ENCODE measurements at places on chromosomes 6 and 20. TPM values are rescaled to one million over a fixed set of nuclear protein-coding genes. Genes with fewer than 3 reads are reported as not detected.
A peak's percentile ranks its signal among the peaks of the same experiment; 100 is the strongest.

DNA sequence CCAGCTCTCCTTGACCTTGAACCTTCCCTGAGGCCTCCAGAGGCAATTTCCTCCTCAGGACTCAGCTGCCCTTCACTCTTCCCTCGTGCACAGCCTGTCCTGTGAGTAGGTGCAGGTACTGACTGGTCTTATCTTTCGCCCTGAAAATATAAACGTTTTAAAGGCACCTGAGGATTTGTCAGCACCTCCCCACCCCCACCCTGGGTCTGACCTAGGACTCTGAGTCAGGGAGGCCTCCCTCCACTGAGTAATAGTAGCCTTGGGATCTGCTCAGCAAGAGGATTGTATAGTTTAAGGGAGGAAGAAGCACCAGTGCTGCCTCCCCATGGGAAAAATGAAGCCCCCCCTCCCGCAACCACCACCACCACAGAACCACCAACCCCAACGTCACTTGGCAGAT, 54.6 kb downstream of the PPARD start:
- peak; percentile 72 for DNase-seq

- DNase-seq = no peak
These were observed 1.9 kb upstream of the BACH2 start for GRCh38 chr6:90298459-90299053.

DNA sequence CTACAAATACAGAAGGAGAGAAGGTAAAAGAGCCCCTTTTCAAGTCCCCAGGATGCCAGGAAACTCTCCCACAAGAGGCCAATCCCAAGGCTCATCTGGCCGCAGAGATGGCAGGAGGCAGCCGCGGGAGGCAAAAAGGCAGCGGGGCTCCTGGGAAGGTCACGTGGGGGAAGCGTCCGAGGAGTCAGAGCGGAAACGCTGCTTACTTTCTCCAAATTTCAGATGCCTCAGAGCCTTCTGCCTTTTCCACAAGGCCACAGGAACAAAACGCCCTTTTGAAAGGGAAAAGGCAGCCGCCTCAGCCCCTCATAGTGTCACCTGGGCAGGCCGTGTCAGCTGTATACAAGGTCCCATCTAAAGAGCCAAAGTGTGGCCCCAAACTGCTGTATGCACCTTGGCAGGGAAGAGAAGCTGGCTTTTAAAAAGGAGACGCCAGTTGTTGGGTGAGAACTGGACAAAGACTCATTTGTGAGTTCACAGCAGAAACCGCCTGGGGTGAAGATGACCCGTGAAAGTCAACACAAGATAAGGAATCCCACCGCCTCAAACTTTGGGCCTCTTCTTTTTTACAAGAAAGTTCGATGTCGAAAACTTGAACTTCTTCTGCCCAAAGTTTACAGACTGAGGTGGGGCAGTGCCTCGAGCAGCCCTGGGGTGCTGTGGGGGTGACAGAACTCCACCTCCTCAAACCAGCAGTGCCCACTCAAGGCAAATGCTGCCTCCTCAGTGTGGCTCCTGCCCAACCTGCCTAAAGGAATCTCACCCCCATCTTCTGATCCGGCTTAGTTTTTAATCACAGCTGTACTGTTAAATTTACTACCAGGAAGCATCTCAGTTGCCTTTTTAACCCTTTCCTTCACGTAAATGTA, 45.4 kb downstream of the EZR start:
- no peak for DNase-seq

DNA sequence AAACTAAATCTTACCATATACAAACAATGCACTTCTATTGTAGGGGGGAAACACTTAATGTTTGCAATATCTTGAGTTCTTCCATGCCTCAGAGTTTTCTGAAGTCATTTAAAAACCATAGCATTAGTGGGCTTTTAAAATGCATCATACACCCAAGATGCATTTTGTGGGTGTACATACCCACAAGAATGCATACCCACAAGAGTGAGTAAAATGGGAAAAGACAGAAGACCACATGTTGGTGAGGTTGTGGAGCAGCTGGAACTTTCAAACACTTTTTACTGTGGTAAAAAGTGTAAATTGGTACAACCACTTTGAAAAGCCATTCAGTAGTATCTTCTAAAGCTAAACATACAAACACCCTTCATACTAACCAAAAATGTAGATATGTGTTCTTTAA, 57.5 kb downstream of the CYB5R4 start:
- DNase-seq = peak; percentile 15

- DNase-seq = no peak
These were observed 29.6 kb downstream of the MGME1 start for GRCh38 chr20:17998446-17998845.

The PRKN gene
- total RNA-seq = not detected

DNA sequence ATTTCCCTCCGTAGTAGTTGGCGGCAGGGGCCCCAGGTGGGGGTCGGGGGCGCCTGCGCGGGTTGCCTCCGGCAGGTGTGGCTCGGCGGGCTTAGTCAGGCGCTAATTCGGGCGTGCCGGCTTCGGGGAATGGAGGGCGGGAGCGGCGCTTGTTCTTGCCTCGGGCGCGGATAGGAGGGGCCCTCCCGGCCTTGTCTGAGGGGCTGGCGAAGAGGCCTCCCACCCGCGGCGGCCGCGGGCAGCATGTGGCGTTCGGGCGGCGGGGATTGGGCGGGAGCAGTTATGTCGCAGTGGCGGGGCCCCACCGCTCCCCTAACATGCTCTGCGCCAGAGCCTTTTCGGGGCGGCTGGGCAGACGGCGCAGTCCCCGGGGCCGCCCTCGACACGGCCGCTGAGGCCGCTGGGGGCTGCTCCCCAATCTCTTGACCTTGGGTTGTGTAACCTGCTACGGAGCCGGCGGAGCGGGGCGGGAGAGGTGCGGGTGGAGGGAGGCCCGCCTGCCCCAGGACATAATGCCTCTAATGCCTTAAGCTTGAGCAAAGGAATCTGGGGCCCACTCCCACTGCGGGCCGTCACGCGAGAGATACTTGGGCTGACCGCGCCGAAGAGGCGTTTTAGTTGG, 1.1 kb downstream of the AMD1 start:
- DNase-seq = peak; percentile 52

DNA sequence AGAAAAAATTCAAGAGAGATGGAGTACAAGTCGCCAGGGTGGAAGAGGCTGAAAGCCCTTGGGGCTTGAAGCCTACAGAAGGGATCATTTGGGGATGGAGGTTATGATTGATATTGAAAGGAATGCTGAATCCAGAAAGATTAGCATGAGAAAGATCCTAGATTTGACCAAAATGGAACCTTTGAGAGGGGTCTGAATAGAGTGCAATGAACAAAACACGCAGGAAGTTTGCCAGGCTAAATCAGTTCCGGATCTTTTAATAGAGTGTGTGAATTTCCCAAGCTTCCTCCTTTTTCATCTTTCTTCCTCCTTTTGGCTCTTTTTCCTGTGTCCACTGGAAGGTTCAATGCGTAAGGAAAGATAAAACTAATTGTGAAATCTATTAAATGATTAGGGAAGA, 15.3 kb downstream of the IPCEF1 start:
- peak; percentile 77 for DNase-seq

The UCKL1 gene
- total RNA-seq = 23.1 TPM

DNA sequence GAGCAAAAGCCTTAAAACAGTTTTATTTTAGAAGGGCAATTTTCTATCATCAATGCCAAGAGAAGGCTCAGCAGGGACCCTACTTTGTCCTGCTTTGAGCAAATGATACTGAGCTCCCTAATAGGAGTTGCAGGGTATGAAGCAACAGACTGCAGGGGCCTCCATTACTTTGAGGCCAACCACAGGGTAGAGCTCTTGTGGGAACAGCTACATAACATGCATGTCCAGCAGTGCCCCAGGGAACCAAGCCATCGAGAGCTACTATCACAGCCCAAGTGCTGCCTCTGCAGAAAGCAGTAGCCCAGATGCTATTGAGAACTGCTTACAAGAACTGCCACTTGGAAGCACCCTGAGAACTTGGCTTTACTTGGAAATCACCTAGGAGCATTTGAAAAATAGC, 222.1 kb downstream of the LAMA2 start:
- peak; percentile 4 for DNase-seq

DNA sequence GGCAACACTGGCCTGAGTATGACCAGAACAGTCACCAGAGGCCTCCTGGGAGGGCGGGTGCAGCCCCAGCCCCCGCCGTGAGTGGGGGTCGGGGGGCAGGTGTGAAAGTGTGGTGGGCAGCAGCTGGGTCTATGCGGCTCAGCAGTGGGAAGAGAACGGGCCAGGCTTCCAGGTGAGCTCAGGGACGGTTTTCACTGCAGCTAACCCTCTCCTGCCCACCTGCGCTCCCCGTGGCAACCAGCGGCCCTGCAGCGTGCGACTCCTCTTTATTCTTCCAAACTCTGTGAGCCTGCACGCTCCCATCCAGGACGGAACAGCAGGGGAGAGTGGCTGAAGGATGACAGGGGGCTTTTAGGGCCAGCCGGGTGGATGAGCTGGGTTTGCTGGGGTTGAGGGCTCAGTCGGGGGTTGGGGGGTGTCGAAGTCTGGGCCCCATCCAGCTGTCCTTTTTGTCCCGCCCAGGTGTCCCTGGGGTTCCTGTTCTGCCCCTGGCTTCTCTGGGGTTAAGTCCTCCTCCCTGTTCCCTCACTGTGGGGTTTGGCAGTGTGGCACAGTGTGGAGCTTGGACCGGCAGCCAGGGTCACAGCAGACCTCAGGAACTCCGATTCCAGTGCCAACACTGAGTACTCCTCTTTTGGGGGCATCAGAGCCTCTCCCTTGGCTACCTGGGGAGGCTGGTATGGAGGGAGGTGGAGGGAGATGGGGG, 859 bp upstream of the BIRC7 start:
- DNase-seq = no peak

The MCHR2 gene
- not detected for total RNA-seq

The MRPS18A gene
- 68.7 TPM for total RNA-seq

The VSX1 gene
- total RNA-seq = 2.8 TPM

GRCh38 chr20:57951549-57951948, 241.7 kb upstream of the PMEPA1 start:
- DNase-seq = no peak

GRCh38 chr6:24876499-24877465, 59.0 kb downstream of the RIPOR2 start:
- DNase-seq = no peak

The AKAP12 gene
- 37.3 TPM for total RNA-seq

- no peak for DNase-seq
These were observed 217.8 kb upstream of the TSHZ2 start for GRCh38 chr20:52754366-52754765.

- no peak for DNase-seq
These were observed 22.7 kb downstream of the HIVEP1 start for GRCh38 chr6:12034837-12035236.

The SALL4 gene
- total RNA-seq = 2.3 TPM

- DNase-seq = no peak
These were observed 314.5 kb downstream of the EYA4 start for GRCh38 chr6:133555685-133556084.

The GRM1 gene
- total RNA-seq = 0.12 TPM

DNA sequence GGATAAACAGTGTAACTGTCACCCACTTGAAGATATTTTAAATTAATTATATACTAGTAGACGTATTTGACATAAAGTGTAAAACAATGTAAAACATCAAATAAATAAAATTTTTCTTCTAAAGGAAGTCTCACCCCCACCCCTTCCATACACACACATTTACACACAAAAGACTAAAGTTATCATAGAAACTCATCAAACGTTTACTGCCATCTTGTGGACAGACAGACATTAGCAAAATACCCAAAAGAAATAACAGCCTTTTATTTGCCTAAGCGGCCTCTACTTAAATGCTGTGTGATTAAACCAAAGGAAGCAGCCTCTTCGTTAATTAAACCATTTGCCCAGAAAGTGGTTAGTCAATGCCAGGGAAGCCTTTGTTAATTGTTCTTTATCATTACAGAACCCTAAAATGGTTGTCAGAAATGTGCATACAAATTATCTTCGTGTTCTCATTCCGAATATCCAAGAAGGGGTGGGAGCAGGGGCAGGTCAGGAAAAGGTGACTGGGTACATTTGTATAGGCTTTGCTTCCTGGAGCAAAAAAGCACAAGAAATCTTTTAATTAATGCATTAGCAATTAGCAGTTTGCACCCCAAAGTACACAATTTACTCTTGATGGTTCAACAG, 176.2 kb upstream of the SASH1 start:
- peak; percentile 51 for DNase-seq

All from RPMI7951 (cell line).